Dermis blood vessel endothelial cell (primary cell): ENCODE measurements at places on chromosomes 12 and 14. TPM values are rescaled to one million over a fixed set of nuclear protein-coding genes. Genes with fewer than 3 reads are reported as not detected.

- no peak for DNase-seq
Observed at GRCh38 chr12:46258129-46258528, 10.7 kb downstream of the SLC38A1 start.

- DNase-seq, result peak; percentile 88
Observed at GRCh38 chr14:53842938-53843337, 113.7 kb downstream of the BMP4 start.

DNA sequence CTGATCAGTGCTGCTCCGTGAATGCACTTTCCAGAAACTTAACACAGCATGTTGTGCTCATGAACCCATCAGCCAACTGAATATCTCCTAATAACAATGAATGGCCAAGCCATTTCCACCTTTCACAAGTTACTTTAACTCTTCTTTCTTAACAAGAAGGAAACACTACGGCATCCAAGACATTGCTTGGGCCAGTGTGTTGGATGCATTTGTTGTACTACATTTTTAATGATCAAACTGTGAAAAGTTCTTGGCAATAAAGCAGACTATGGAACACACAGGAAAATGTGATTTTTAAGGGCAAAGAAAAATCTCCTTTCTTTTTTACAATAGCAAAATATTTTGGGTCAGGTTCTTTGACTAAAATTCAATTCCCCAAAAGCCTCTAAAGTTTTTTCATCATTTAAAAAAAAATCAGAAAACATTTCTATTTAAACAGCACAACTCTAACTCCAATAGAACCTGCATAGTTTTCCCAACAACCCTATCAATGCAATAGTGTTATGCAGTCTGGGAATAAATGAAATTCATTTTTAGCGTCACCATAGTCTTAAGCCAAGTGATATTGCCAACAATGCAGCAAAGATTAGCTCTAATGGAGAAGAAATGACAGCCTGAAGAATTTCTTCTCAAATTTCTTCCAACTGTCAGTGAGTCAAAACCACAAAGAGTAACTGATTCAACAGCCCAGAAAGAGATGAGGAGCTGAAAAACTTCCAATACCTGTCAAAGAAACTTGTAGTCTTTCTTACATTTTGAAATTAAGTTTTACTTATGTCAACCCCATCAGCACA is 50.7 kb upstream of the PTPRR start:
- DNase-seq, result no peak

BIN2 gene
- total RNA-seq, result not detected in 2 replicates

SLC25A47 gene
- not detected in 2 replicates for total RNA-seq

DNA sequence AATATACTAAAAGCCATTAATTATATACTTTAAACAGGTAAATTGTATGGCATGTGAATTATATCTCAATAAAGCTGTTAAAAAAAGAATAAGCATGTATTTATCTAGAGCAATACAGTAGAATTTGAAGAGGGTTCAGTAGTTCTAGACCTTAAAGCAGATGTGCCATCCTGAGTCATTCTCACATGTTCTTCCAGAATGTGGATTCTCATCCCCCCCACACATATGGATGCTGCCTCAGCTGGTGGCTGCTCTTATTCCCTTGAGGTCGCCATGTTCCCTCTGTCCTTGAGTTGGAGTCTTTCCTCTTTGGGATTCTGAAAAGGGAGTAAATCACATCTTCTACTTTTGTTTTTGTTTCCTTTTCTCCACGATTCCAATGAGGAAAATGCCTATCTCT is 321.3 kb downstream of the AEBP2 start:
- no peak for DNase-seq

GRCh38 chr14:30260833-30261607 is 297.9 kb upstream of the G2E3 start:
- no peak for DNase-seq

- no peak for DNase-seq
Observed at GRCh38 chr12:1880153-1880845, 38.2 kb downstream of the CACNA2D4 start.

DNA sequence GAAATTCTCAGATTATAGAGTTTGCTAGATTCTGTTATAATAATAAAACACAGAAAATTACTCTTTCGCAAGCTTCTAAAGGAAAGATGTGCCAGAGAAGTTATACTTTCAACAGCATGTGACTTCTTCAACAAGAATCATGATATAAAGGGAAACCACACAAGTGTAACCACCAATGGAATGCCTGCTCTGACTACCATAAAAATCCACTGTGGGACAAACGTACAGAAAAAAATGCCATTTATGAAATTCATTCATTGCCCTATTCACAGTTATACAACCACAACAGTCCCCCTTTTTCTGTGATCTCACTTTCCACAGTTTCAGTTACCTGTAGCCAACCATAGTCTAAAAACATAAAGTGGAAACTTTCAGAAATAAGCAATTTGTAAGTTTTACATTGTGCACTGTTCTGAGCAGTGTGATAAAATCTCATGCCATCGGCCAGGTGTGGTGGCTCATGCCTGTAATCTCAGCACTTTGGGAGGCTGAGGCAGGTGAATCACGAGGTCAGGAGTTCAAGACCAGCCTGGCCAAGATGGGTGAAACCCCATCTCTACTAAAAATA is 3.2 kb downstream of the CATSPERB start:
- DNase-seq, result no peak

- DNase-seq, result no peak
Observed at GRCh38 chr12:10388624-10389413, 1.0 kb downstream of the KLRK1 start.

- no peak for DNase-seq
Observed at GRCh38 chr12:28189784-28190320, 404 bp upstream of the CCDC91 start.

KRT3 gene
- total RNA-seq, result not detected in 2 replicates

DNA sequence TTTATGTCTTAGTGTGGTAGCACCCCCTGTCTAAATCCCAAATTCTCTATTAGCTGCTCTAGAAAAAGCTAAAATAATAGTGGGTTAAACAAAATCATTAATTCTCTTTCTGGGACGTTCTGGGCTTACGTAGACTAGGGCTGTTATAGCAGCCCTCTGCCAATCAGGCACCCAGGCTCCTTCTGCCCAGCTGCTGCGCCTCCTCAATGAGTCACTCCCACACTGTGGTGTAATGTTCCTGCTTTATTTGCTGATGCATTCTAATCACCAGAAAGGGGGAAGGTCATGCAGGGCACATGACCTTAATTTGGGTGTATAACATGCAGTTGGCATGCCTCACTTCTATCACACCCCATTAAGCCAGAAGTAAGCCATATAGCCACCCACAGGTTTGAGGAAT is 294.5 kb downstream of the GALC start:
- no peak for DNase-seq

GRCh38 chr12:74906224-74906623 is 303.4 kb downstream of the KCNC2 start:
- DNase-seq, result no peak

SDSL gene
- total RNA-seq, result 2.4 and 3.3 TPM in 2 replicates

DNA sequence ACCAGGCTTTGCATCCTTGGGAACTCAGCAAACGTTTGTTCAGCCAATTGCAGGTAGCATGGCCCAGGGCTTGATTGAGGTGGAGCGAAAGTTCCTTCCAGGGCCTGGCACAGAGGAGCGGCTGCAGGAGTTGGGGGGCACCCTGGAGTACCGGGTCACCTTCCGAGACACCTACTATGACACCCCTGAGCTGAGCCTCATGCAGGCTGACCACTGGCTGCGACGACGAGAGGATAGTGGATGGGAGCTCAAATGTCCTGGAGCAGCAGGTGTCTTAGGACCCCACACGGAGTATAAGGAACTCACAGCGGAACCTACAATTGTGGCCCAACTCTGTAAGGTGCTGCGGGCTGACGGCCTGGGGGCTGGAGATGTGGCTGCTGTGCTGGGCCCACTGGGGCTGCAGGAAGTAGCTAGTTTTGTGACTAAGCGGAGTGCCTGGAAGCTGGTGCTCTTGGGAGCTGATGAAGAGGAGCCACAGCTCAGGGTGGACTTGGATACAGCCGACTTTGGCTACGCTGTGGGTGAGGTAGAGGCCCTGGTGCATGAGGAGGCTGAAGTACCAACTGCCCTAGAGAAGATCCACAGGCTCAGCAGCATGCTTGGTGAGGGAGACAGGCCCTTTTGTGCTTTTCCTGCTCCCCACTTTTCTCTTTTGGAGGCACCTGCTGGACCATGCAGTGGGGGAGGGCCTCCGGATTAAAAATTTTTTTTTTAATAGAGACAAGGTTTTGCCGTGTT is 799 bp downstream of the THTPA start:
- DNase-seq, result peak; percentile 15

- DNase-seq, result no peak
Observed at GRCh38 chr14:83280719-83281118, 1747.1 kb upstream of the SEL1L start.
